ENCODE measurements at places on chromosomes 1 and 21. TPM values are rescaled to one million over a fixed set of nuclear protein-coding genes. Genes with fewer than 3 reads are reported as not detected.

DNA sequence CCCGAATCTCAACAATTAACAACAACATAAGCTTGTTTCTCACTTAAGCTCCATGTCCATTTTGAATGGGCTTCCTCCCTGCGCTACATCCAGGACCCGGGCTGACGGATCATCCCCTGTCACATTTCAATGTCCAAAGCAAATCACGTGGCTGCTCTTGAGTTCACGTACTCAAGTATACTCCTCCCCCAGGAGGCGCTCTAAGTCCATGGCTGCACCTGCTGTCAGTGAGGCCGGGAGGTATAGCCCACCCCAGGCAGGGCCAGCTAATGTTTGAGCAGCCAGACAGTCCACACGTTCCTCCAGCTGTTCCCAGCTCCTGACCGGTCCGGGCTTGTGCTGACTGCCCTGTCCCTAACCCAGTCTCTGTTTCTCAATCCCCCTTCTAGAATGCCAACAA lies 220.8 kb downstream of the SLC35F3 start:
- no peak for DNase-seq

The LMNA gene
- total RNA-seq: 433 TPM

The PRKAB2 gene
- 8.1 TPM for total RNA-seq

- no peak for DNase-seq
Measured at GRCh38 chr1:78471890-78472620, 18.7 kb upstream of the PTGFR start.

- DNase-seq: peak; percentile 55
Measured at GRCh38 chr1:161913482-161914140, 110.1 kb downstream of the OLFML2B start.

DNA sequence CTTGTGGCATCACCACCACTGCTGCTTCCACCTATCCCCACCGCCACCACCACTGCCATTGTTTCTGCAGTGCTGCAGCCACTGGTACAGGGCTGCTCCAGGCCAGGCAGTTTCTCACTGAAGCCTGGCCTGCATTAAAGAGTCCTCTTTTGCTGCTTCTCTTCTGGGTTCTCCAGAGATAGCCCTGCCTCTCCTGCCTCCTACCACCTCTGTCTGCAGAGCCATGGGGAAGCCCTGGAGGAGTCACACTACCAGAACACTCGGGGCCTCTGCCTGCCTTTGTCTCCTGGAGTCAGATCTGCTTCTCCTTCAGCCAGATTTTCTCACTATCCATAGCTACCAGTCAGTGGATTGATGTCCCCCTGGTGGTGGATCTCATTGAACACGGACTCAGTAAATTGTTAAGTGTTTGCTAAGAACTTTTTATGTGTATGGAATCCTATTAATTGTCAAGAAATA lies 37.7 kb upstream of the DDAH1 start:
- no peak for DNase-seq

The AMY2A gene
- not detected for total RNA-seq

DNA sequence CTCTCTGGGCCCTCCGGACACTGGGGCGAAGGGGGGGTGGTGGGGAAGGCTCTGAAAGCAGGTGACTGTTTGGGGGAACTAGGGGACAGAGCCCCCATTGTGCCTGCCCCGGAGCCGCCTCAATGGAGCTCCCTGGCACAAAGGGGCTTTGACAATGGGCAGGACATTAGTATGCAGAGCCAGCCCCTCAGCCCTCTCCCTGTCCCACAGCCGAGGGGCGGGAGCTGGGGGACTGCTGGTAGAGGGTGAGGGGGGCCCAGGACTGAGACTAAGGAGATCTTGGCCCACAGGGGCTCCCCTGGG lies 7.8 kb downstream of the KCNJ10 start:
- no peak for DNase-seq

The RAP1A gene
- 21.2 TPM for total RNA-seq

The TTLL10 gene
- total RNA-seq: not detected

The SCCPDH gene
- total RNA-seq: 42.1 TPM

The MAEL gene
- total RNA-seq: not detected

GRCh38 chr1:227796359-227796915 lies 19.0 kb upstream of the PRSS38 start:
- DNase-seq: no peak

GRCh38 chr1:207920444-207921021 lies 9.6 kb upstream of the CD34 start:
- DNase-seq: no peak

DNA sequence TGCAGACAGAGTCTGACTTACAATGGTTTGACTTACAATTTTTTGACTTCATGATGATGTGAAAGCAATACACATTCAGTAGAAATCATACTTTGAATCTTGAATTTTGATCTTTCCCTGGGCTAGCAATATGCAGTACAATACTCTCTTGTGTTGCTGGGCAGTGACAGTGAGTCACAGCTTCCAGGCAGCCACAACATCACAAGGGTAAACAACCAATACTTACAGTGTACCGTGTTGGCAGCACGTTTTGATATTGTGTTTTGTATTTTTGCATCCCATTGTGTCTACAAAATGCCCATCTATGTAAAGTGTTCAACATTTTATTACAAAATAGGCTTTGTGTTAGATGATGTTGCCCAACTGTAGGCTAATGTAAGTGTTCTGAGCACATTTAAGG lies 150.9 kb downstream of the NTMT2 start:
- DNase-seq: no peak

- DNase-seq: no peak
Measured at GRCh38 chr1:61561666-61562065, 163.3 kb downstream of the TM2D1 start.

DNA sequence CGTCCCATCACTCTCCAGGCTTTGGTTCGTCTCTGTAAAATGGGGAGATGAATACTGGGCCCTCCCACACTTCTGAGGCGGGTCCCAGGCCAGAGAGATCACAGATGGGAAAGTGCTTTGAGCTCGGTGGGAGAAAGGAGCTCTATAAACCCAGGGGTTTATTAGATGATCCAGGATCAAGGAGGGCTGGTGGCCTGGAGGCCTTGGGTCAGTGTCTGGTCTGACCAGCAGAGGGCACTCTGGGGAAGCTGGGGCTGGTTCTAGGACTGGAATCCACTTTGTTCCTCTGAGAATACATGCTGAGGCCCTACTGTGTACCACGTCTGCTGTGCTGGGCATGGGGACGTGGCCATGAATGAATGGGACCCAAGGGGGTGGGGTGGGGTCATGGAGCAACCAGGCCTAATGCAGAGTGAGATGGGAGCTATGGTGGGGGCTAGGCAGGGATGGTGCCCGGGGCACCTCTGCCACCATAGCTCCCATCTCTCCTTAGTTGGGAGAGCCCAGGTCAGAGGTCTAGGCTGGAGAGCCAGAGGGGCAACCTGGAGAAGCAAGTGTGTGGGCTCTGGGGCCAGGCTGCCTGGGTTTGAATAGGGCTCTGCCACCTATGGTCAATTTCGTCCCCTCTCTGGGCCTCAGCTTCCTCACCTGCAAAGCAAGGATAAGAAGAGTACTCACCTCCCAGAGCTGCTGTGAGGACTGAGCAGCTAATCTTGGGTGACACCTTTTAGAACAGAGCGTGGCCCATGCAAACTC lies 9.0 kb upstream of the FAM131C start:
- DNase-seq: no peak

GRCh38 chr1:117275055-117275454 lies 64.3 kb upstream of the VTCN1 start:
- no peak for DNase-seq

The PGLYRP3 gene
- not detected for total RNA-seq

DNA sequence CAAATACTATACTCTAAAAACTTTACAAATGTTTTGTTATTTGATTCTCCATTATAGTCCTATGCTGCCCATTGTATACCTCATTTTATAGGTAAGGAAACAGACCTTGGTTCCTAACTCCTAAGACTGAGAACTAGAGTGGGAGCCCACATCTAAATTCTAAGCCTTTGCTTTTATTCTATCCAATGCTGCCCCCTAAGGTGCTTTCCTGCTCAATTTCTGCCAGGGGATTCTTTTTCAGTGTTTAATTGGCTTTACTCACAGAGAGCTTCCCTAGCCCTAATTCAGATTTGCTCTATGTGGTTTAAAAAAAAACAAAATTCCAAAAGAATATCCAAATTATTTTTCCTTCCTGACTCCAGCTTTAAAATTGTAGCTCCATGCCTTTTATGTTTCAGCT lies 64.5 kb downstream of the KIF14 start:
- DNase-seq: no peak

Measured in epithelial cell of proximal tubule (primary cell).